ENCODE measurements at places on chromosomes 5 and 9.

GRCh38 chr5:33772380-33772897 is 119.4 kb downstream of the ADAMTS12 start:
- no peak for DNase-seq

GRCh38 chr9:108779551-108780325 is 76.0 kb downstream of the ACTL7B start:
- no peak for DNase-seq

DNA sequence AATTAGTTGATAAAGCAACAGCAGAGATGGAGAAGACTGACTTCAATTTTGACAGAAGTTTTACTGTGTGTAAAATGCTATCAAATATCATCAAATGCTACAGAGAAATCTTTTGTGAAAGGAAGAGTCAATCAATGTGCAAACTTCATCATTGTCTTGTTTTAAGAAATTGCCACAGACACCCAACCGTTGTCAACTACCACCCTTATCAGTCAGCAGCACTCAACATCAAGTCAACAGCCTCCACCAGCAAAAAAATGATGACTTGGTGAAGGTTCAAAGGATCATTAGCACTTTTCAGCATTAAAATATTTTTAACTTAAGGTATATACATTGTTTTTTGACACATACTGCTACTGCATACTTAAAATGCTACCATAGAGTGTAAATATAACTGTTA is 888.8 kb downstream of the CDH18 start:
- DNase-seq: no peak

- peak; percentile 85 for DNase-seq
These were observed 1.1 kb downstream of the HRCT1 start for GRCh38 chr9:35906923-35907699.

- no peak for DNase-seq
These were observed 454.1 kb upstream of the NUDT12 start for GRCh38 chr5:104016646-104017045.

GRCh38 chr5:157464519-157465171 is 4.6 kb downstream of the NIPAL4 start:
- DNase-seq: no peak

DNA sequence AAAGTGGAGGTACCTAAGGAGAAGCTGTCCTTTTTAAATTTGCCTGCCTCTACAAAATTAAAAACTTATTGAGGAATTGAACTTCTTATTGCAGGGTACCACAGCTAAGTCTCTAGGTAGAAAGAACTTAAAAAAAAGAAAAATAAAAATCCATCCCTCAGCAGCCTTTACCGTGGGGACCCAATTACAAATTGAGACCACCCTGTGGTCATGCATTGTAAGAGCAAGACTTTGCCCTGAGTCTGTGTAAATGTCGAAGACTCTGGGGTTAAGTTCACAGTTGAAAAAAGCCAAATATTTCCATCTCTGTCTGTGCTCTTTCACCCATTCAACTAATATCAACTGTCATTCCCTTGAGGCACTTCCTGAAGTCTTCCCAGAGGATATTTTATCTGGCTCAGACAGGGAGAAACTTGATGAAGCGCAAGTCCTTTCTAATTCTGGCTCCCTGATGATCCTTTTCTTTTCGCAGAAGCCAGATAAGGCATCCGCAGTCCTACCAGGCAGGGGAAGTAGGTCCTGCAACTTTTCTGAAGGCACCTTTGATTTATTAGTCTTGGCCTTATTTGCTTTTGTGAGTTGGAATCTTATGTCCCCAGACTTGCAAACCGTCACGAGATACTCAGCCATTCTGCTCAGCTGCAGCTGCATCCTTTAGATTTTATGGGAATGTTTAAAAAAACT is 323.8 kb upstream of the WWC1 start:
- no peak for DNase-seq

DNA sequence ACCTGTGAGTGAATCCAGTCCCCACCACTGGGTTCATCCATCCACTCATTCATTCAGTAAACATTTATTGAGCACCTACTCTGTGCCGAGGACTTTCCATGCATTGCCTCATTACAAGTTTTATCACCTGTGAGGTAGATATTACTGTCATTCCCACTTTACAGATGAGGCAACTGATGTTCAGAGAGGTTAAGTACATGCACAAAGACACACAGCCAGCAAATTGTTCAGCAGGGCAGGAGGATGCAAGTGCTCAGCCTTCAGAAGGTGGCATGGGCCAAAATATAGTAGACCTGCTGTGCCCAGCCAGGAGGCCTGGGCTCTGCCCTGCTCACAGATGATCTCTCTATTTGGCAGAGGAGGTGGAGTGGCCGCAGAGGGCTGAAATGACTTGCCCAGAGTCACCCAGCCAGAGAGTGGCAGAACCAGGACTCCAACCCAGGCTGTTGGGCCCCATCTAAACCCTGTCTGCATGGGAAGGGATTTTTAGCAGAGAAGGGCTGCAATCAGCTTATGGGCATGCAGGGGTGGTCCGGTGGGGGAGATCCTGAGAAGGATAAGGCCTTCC is 7.6 kb upstream of the NEURL1B start:
- no peak for DNase-seq

Data from upper lobe of left lung (tissue), 6 donors.